ENCODE measurements at places on chromosomes 7 and 10.

DNA sequence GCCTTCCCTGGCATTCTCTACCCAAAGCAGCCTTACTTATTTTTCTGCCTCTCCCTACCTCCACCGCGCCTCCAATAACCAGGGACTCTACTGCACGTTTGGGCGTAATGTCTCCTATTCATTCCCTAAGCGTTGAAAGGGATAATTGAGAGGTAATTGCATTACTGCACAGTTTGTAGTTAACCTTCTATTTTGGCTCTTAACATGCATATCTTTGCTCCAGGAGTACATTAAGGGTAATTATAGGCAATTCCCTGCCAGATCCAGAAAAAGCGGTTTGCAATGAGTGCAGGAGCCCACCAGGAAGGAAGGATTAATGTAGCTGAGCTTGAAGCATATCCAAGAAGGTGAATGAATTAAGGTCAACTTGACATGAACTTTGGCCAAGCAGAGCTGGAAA, 558.4 kb downstream of the TYW1 start:
- no peak for DNase-seq
- no peak overlapping the region for H3K27ac ChIP-seq
- no peaks in the 10 kb centered on the region for H3K27me3 ChIP-seq

GRCh38 chr7:130263130-130263529, 3.5 kb upstream of the CPA2 start:
- no peaks in the 10 kb centered on the region for H3K27me3 ChIP-seq
- no peaks in the 10 kb centered on the region for H3K36me3 ChIP-seq
- 0 out of 2 replicates have a peak, but pooled peaks cover 4% of the 10 kb centered on the region for H3K4me1 ChIP-seq
- no peak overlapping the region for H3K4me3 ChIP-seq

DNA sequence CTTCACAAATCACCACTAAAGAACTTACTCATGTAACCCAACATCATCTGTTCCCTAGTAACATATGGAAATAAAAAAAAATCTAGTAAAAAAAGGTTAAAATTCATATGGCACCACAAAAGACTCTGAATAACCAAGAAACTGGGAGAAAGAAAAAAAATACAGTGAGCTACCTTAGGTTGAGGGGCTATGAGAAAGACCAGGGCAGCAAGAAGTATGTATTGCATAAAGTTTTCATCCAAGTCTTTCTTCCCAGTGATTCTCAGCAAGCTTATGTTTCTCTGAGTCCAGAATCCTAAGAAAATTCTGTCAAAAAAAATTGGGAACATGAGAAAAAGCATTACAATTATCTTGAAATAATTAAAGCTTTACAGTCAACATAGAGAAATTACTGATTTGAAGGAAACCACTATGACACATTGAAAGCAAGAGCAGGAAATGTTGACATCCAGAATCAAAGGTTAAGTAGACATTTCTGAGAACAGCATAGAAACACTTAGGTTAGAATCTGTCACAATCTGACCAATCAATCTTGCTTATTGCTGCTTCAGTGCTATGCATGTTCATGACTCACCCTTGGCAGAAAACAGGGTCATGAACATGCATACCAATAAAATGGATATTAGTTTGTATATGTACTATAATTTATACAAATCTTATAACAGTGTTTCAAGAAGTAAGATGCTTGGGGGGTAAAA, 494.0 kb upstream of the POT1 start:
- no peak overlapping the region for H3K4me3 ChIP-seq
- DNase-seq: peak; percentile 66
- H3K27ac ChIP-seq: no peak overlapping the region
- no peaks in the 10 kb centered on the region for H3K27me3 ChIP-seq
- peaks cover 6% of the 10 kb centered on the region for H3K4me1 ChIP-seq

GRCh38 chr7:140397784-140398750, at the start of gene SLC37A3:
Gene SLC37A3 (minus strand): TSS chr7:140398530. CDS start chr7:140382526, 16,004 bp downstream.
- H3K27ac ChIP-seq: no peak within 1 kb of the TSS
- no peaks in the 10 kb centered on the region for H3K36me3 ChIP-seq
- peak within 1 kb of the TSS; percentile 72 for H3K4me3 ChIP-seq

DNA sequence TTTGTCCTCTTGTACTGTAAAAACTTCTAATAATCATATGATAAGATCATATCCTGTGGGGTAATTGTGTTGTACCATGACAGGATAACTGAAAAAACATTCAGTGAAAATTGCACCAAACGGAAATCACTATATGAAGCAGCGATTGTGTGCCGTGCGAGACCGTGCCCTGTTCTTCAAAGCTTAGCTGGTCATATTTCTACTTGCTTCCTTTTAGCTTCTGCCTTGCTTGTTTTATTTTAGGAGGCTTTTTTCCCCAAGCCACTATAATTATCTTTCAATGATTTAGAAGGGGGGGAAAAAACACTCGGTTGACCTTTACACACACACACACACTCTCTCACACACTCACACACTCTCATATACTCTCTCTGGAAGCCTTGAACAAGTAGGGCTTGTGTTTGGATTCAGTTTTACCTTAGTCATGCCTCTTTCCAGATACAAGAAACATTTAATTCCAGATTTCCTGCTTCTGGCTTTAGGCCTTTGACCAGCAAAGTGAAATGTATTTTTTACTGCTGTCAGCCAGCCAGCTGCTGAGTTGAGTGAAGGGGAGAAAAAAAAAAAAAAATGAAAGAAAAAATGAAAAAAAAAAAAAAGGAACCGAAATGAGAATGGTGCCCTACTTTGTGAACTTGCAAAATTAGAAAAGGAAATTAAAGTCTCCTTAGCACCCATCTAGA, 181.4 kb downstream of the ARID5B start:
- H3K4me1 ChIP-seq: peaks cover 12% of the 10 kb centered on the region
- no peak for DNase-seq
- no peaks in the 10 kb centered on the region for H3K27me3 ChIP-seq
- H3K36me3 ChIP-seq: peaks cover 20% of the 10 kb centered on the region

DNA sequence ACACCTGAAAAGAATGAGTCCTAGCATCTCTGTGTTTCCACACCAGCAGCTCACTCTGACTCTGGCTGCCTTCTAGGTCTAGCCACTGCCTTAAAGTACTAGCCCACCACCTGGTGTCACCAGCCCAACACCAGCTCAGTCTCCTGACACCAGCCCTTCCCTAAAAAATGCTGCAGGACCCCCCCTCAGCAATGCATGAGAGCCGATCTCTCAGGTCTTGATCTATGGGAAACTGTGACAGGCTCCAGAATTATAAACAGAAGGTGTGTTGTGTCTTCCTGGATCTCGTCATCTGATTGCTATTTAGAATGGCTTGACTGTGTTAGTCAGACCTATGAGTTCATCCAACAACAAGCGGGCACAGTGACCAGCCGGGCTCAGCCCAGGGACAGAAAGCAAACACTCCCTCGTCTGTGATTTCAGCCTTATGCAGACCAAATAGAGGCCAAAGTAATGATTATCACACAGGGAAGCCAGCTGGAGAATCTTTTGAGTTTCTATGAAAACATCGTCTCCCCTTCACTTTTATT, 66.6 kb downstream of the CUBN start:
- no peak for DNase-seq
- H3K4me3 ChIP-seq: no peak overlapping the region
- H3K27ac ChIP-seq: no peak overlapping the region
- no peaks in the 10 kb centered on the region for H3K4me1 ChIP-seq
- H3K27me3 ChIP-seq: no peaks in the 10 kb centered on the region

DNA sequence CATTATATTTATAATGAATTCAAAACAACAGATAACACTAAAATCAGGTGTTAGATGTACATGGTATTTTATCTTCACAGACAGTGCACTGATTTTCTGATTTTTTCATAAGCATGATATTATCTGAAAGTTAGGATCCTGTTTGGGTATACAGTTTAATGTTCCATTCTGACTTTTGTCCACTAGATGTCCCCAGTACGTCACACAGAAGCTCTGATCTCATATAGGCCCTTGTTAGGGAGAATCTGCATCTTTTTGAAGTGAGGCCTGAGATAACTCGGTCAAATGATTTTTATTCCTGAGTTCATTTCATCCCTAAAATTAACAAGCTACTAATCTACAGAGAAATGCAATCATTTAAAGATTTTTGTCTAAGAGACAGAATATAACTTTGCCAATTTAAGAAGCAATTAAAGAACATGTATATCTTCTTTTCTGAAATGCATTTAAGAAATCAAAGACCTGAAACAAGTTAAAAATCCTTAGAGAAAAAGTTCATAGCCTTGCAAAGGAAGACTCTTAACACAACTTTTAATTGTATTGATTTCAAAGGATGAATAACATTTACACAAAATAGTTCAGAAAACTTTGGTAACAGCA, 72.0 kb upstream of the TES start:
- no peaks in the 10 kb centered on the region for H3K36me3 ChIP-seq
- H3K27me3 ChIP-seq: no peaks in the 10 kb centered on the region
- H3K27ac ChIP-seq: no peak overlapping the region
